ENCODE measurements at places on chromosomes 2 and 18. TPM values are rescaled to one million over a fixed set of nuclear protein-coding genes. Genes with fewer than 3 reads are reported as not detected.

- no peak for DNase-seq
Measured at GRCh38 chr2:40760071-40760666, 308.3 kb upstream of the SLC8A1 start.

DNA sequence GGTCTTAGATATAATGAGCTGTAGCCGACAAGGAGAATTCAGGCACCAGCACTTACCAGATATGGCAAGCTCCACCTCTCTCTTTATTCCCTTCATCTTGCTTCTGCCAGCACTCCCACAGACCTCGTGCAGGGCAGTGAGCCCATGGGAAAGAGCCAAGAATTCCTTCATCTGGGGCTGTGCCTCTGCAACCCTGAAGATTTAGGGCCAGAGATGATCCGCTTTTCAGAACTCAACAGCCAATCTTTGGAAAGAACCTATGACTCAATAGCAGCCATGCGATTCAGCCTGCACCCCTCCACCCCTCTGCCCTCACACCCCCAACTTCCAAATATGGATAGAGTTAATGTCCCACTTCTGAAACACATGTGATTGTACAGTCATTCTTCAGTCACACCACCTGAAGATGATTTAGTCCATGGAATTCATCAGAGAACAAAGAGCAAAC lies 533.7 kb upstream of the TNP1 start:
- DNase-seq, result no peak

- DNase-seq, result no peak
Measured at GRCh38 chr18:12851716-12852115, 32.3 kb downstream of the PTPN2 start.

GRCh38 chr2:240127911-240128607 lies 8.0 kb downstream of the COPS9 start:
- DNase-seq, result no peak

- DNase-seq, result no peak
Measured at GRCh38 chr18:76970770-76971559, 148.6 kb downstream of the ZNF236 start.

DNA sequence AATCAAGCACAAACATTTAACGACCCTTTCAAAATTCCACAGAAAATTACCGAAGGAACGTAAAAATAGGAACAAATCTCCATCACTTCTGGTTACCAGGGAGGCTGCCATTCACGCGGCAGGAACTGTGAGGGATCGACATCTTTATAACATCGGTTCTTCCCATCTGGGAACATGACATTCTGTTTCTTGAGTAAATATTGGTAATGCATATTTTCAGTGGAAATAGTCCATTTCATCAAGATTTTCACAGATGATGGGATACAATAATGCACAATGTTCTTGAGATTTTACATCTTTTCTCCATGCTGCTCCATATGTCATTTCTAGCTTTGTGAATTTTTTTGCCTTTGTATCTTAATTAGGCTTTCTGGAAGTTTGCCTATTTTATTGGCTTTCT lies 10.0 kb downstream of the ADD2 start:
- DNase-seq, result no peak

TIGD1 gene
- total RNA-seq, result 8.2 TPM
